ENCODE measurements at places on chromosomes 6 and 20.

GRCh38 chr6:43093436-43094289, 17.5 kb downstream of the PTK7 start:
- no peak for DNase-seq

DNA sequence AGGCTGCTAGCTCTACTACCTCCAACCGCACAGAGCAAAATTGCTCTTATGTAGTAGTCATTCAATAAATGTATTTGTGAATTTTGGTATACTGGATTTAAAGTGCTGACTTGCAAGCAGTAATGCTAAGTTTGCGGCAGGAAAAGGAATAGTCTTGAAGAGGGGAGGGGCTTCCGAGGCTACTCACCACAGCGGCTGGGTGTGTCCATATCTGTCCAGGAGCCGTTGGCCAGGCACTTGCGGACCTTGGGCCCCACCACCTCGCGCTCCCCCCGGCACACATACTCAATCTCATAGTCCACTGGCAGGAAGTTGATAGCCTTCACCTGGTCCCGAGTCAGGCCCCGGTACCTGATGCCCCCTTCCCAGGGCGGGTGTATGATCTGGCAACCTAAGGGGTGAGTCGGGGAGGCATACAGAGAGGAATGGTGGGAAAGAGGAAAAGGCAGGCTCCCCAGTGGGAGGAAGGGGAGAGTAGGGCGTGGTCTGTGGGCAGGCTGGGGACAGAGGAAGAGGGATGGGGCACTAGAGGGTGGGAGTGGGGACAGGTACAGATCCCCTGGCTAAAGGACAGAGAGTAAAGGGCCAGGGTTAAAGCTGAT, 1.7 kb downstream of the GABBR1 start:
- DNase-seq: no peak

- no peak for DNase-seq
Measured at GRCh38 chr20:20410678-20411077, 42.8 kb downstream of the INSM1 start.

DNA sequence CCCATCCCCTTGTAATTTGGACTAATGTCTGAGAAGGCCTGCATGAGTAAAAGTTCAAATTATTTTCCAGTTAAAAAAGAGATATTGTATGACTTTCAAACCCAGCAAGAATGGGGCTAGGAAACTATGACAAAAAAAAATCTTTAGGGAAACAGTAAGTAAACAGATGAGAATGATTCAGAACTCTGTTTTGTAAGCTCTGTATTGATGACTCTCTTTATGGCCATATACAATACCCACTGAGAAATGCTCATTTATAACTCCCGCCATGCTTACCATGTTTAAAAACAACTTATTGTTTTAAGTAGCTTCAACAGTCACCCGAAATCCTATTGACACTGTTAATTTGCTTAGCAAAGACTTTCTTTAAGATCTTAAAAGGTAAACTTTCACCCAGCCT, 17.2 kb upstream of the PCK1 start:
- DNase-seq: no peak

- DNase-seq: no peak
Measured at GRCh38 chr20:51569815-51570738, 27.6 kb upstream of the NFATC2 start.

- DNase-seq: no peak
Measured at GRCh38 chr6:111776236-111777221, 96.7 kb downstream of the FYN start.

GRCh38 chr6:36127462-36128016, 2.8 kb upstream of the MAPK13 start:
- no peak for DNase-seq

- DNase-seq: no peak
Measured at GRCh38 chr6:116405138-116405537, 34.4 kb downstream of the DSE start.

- DNase-seq: no peak
Measured at GRCh38 chr20:10696650-10697049, 22.9 kb upstream of the JAG1 start.

DNA sequence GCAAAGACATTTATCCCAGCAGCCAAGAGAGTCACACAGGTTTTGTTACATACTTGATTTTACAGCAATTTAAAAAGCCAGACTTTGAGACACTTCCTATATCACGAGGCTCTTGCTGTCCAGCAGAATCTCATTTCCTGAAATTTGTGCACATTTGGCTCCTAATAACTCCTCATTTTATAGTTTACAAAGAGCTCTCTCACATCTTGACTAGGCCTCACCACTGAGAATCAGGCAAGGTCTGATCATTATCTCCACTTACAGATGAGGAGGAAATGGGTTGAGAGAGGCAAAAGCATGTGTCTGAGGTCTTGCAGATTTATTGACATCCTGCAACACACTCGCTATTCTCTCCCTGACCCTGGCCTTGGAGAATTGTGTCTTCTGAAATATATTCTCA, 426.8 kb downstream of the MAFB start:
- no peak for DNase-seq

GRCh38 chr6:9606435-9607134, 808.3 kb downstream of the TFAP2A start:
- DNase-seq: no peak

DNA sequence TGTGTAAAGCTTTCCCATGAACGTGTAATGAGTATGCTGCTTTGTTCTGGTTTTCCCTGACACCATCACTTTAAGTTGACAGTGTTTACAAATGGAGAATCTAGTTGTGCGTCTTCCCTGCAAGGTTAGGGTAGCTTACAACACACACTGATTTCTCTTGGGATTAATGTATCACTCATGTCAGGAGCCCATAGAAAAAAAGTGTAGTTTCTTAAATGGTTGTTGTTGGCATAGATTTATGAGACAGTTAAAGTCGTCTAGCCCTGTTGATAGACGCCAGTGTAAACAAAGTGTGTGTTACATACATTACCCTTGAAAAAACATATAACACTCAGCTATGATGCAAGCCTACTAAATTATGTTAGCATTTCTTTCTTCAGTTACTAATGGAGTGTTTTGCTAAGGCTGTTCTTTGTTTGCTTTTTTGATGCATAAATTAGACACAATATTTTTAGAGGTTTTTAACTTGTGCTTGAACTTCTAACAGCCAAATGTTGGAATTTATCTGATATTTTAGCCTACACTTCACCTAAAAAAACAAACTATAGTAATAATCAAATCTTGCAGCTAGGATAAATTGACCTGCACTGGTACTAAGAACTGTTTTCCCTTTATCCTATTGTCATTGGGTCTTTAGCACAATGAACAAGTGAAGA, 88.6 kb downstream of the RNF217 start:
- DNase-seq: no peak

DNA sequence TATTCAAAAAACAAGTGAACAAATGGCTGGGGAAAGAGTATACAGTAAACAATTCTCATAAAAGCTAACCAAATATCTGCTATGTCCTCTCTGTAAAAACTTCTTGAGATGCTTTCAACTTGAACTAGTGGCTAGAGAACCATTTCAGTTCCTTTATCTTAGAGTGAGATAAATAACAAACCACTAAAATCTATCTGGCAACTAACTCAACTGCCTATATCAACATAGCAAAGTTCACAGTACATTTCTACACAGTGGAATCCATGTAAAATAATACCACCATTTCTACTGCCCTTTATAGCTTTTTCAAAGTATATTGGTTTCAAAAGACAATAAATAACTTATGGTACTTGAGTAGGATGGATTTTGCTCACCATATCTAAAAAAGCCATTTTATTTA, 95.1 kb downstream of the MMS22L start:
- no peak for DNase-seq

GRCh38 chr20:52683761-52684160, 288.4 kb upstream of the TSHZ2 start:
- no peak for DNase-seq

GRCh38 chr20:9476174-9476573, 38.2 kb upstream of the LAMP5 start:
- DNase-seq: no peak

GRCh38 chr6:106789428-106790148, 160.2 kb downstream of the QRSL1 start:
- DNase-seq: no peak

- DNase-seq: no peak
Measured at GRCh38 chr20:45878076-45878761, 2.8 kb upstream of the ZSWIM1 start.

GRCh38 chr6:90663873-90664272, 77.0 kb upstream of the MAP3K7 start:
- DNase-seq: no peak

- peak; percentile 26 for DNase-seq
Measured at GRCh38 chr20:33832103-33832804, 21.1 kb downstream of the CHMP4B start.

- peak; percentile 42 for DNase-seq
Measured at GRCh38 chr20:53162251-53162835, 190.2 kb downstream of the TSHZ2 start.

DNA sequence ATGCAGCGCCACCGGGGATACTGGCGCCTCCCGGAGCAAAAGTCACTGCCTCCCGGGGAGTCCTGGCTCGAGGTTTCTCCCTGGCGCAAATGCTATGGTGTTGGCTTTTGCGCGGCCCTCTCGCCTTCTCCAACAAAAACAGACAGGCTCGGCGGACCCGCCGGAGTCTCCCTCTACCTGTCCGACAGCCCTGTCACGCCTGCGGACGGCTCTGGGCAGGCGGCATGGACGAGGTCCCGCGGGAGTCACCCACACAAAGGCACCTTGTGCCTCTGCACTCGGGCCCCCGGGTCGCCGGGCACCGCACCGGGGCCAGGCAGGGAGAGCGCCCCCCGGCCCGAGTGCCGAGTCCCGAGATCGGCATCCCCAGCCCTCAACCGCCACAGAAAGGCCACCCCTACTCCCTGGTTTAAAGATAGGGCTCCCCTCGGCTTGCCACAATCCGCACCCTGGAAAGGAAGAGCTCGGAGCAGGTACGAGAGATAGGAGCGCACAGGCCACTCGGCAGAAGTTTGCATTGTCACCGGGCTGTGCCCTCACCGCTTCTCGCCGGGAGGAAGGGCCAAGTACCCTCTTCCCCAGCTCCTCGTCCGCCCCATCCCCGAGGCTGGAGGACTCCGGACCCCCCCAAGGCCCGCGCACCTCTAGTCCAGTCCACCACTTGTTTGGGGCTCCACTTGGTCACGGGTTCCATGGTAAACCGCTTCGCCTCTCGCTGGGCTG, 903 bp downstream of the CNKSR3 start:
- DNase-seq: no peak

GRCh38 chr6:71404145-71404966, 115.7 kb downstream of the OGFRL1 start:
- peak; percentile 72 for DNase-seq

All from astrocyte of the cerebellum (primary cell).